ENCODE measurements at places on chromosomes 6 and 20.

DNA sequence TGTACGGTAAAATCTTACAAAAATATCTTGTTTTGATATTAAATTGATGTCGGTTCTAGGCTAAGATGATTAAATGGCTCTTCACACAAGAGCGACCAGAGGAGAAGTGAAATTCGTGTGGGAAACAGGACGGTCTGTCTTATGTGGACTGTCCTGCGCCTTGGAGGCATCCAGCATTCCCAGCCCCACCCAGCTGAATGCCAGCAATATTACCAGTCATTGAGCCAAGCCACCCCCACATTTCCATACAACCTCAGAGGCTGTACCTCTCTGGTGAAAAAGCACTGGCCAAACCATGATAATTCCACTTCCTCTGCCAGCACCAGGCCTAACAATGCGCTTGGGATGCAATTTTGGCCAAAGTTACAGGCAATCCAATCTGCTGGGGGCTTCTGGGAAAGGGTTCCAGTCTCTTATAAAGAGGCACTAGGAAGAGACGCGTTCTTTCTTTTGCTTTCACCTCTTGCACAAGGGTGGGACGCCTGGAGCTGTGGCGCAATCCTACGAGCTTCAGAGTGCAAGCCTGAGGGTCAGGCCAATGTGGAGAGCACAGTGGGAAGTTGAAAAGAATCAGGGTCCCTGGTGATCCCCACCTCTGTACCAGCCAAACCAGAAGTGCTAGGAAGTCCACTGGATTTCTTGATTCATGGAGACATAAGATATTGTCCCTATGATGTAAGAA lies 213.1 kb downstream of the PREX1 start:
- DNase-seq: no peak

GRCh38 chr6:111817451-111818120 lies 55.7 kb downstream of the FYN start:
- DNase-seq: no peak

- no peak for DNase-seq
Observed at GRCh38 chr6:2171728-2172127, 73.7 kb downstream of the GMDS start.

DNA sequence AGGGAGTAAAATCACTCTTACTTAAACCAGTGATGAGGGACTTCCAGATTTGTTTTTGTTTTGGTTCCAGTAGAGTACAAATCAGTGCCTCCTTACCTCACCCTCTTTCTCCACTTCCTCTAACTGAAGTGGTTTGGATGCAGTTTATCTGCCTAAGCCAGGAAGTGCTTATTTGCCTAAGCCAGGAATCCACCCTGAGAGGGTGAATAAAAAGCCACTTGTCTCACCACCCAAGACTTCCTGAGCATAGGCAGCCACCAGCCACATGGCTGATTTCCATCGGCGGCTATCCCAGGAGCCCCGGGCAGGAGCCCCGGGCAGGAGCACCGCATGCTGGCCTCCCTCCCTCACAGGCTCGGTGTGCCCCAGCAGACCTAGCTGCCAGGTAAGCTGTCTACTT lies 12.0 kb downstream of the LRP11 start:
- DNase-seq: no peak

- no peak for DNase-seq
Observed at GRCh38 chr20:42635699-42636411, 553.9 kb downstream of the PTPRT start.

DNA sequence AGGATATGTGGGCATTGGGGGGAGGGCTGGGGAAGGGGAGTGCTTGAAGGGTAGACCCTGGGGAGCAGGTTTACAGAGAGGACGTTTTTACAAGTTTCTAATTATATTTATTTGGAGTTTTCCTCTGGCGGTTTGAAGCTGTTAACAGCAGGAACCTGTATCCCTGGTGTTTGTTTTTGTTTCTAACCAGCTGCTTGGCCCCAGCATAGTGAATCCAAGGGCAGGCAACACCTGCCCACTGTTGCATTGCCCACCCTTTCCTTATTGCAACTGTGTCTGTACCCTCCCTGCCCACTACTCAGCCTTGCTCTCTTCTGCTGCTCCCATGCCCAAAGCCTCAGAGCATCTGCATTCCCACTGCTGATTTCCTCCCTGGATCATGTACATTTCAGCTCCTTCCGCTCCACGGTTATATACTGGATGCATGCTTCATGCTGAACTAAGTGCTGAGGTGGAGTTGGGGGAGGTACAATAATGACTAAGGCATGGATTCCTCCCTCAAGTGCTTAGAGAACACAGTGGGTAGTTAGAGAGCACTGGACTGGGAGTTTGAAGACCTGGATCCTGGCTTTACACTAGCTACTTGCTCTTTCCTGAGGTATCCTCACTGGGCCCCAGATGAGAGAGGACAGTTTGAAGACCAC lies 6.0 kb downstream of the SCUBE3 start:
- DNase-seq: no peak

DNA sequence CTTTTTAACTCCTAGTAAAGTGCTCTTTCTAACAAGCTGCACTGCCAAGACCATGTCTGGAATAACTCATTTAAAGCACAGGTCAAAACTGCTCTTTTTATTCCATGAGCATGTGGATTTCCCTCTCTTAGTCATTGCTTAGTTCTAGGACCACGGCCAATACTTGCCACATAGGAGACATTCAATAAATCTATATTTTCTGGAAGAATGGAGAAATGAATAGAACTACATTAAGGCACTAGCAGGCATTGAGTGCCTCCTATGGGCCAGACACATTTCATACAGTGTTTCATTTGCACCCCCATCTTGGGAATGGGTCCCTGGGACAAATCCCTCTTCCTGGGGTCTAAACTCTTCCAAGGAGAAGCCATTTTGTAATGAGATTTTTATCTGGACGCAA lies 552.8 kb upstream of the CITED2 start:
- no peak for DNase-seq

DNA sequence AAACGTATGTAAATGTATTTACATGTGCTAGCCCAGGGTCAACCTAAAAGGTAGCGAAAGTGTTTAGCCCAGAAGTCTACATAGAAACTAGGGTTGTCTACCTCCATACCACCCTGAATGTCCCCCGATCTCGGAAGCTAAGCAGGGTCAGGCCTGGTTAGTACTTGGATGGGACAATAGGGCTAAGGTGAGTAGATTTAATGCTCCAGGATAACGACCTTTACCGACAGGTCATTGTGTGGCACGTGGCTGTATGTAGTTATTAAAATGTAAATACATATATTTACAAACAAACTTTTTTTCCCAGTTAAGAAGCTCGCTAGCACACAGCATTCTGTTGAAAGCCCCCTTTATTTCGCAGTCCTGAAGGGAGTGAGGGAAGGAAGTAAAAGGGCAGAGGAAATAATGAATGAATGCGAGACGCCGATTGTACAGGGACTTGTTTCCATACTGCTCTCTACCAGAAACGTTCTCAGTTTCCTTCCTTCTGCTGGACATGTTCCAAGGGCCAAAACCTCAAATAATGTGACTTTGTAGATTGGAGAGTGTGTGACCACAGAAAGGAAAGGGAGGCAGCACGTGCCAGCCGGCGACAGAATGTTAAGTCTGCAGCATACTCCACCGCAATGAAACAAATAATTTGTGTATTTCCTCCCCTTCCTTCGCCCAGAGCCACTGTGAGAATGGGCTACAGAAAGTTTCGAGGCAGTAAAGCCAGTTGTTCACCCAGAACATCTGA lies 612 bp downstream of the ADAT2 start:
- DNase-seq: peak; percentile 25

- DNase-seq: no peak
Observed at GRCh38 chr6:84027340-84028181, 6.0 kb upstream of the MRAP2 start.

GRCh38 chr20:48706116-48706656 lies 121.6 kb downstream of the PREX1 start:
- DNase-seq: no peak

DNA sequence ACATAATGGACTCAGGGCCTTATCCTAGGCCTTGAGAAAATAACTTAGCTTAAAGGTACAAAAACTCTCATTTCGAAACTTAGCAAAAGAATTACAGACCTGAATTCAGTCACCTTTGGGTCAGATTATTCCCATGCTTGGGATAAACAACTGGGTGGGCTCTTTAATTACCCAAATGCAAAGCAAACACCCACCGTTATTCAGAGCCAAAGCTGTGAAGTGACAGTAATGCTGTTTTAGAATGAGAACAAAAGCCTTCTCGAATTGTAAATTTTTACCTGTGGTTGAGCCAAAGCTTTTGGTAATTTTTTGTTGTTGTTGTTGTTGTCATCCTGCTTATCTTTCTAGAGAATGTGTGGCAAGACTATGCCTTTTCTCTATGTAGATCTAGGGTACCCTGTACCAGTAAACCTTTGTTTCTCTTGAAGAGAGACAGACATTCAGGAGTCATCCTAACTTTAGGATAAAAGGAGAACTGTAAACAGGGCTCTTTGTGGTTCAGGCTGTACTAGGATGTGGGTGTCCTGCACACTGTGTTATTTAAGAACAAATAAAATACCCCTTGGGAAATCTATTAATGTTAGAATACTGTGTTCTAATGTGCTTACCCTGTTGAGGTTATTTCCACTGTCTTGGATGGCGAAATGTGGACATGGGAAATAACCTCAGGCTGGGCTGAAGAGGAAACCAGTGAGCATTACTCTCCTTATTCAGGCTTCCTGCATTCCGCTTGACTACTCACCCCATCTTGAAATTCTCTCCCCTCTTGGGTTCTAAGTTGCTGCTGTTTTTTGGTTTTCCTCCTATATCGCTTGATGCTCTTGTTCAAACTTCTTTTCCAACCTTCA lies 480.7 kb downstream of the CD83 start:
- no peak for DNase-seq

DNA sequence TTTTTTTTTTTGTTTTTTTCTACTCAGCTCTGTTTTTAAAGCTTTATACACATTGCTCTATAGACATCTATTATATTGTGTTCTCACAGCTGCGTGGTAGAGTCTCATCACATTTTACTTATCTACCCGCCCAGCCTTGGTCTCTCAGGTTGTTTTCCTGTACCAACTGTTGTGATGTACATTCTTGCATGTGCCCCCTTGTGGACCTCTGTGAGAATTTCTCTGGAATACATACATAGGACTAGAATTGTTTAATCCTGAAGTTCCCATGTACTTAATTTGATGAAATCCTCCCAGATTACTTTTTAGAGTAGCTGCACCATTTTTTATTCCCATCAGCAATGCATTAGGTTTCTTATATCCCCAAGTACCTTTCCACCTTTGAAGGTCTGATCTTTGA lies 40.4 kb upstream of the TINAG start:
- DNase-seq: no peak

DNA sequence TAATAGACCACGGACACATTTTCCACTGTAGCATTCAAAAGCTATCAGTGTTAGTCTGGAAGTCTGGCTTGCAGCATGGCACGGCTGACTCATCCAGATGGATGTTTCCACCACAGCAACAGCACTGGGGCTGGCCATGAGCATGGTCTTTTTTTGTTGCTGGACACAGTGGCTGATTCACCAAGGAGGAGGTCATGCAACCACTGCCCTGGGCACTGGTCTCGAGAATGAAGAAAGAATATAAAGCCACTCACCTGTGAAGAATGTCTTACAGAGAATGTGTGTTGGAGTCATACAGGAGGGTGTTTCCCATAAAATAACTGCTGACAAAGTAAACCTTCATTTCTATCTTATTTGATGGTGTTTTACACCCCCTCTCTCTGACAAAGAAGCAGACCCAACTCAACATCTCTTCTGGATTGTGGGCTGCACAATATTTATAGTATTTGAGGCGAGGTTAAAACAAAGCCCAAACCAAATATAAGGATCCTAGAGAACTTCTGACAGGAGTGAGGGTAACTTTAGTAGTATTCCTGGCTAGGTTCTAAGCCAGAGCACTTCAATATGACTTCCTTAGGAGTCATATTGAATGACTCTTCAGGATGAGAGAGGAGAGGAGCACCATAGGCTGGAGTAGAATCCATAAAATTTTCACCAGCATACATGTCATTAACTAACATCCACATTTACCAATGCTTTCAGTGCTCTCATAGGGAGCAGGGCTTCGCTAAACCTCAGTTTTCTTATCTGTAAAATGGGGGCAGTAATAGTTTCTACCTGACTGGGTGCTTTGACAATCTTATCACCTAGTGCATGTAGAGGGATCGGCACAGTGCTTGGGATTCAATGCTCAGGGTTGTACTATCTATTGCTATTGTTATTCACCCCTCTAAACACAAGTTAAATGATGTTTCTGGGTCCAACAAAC lies 121.4 kb downstream of the KIF13A start:
- DNase-seq: no peak

- no peak for DNase-seq
Observed at GRCh38 chr6:92706976-92707375, 712.4 kb downstream of the EPHA7 start.

- no peak for DNase-seq
Observed at GRCh38 chr6:2165286-2165685, 80.1 kb downstream of the GMDS start.

DNA sequence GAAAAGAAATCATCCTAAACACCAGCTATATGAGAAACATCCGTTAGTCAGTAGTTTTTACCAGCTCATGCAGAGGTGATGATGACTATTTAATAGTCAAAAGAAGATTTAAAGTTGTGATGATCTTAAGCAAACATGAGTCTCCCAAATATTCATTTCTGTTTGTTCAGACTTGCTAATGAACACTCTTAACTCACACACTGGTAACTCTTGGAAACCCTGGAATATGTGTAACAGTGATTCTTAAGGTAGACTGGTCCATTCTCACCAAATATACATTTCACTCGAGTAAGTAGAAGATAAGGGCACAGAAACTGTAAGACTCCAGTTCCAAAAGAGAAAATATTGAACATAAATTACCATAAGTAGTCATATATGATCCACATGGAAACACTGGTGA lies 29.1 kb downstream of the RSPO3 start:
- no peak for DNase-seq

DNA sequence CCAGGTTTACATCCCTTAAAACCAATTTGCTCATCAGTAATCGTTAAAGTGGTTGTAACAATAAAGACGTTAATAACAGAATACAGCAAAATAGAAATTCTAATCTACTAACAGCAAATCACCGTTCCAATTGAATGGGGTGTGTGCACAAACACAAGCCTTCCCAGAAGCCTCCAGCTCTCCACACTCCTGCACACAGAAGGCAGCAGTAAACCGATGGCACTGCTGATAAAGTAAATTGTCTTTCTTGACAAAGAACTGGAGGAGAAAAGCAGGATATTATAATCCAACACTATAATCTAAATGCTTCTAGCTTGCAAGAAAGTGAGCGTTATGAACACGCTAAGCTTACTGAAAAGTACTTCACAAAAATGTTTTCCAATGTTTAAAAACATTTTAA lies 7.0 kb downstream of the ZNF217 start:
- no peak for DNase-seq

GRCh38 chr6:66210964-66211363 lies 503.9 kb upstream of the EYS start:
- no peak for DNase-seq

DNA sequence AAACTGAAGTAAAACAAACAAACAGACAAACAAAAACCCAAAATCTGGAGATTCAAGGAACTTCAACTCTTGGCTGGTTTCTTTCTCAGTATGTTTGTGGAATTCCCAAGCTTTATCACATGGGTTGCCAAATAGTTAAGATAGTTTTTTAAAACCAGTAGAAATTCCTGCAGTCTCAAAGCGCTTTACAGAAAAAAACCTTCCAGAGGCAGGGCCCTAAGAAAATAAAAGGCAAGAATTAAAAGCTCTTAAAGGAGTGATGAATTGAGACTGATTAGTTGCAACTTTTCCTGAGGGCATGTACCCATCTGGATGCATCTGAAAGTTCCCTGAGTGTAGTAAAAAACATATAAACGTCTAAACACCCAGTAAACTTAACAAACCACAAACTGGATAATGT lies 25.9 kb upstream of the PTCHD4 start:
- no peak for DNase-seq

Data from activated effector memory CD4-positive, alpha-beta T cell treated with Interleukin-2 at 50 U/mL for 16 hours (primary cell).